ENCODE measurements at places on chromosomes 7 and 10. TPM values are rescaled to one million over a fixed set of nuclear protein-coding genes. Genes with fewer than 3 reads are reported as not detected.
A peak's percentile ranks its signal among the peaks of the same experiment; 100 is the strongest.

The ACSM6 gene
- total RNA-seq = not detected

The COL1A2 gene
- 2,739 TPM for total RNA-seq

The TMEM178B gene
- total RNA-seq = 0.31 TPM

The GRM3 gene
- not detected for total RNA-seq

- DNase-seq = no peak
Observed at GRCh38 chr7:88280801-88281200, 25.9 kb downstream of the STEAP4 start.

DNA sequence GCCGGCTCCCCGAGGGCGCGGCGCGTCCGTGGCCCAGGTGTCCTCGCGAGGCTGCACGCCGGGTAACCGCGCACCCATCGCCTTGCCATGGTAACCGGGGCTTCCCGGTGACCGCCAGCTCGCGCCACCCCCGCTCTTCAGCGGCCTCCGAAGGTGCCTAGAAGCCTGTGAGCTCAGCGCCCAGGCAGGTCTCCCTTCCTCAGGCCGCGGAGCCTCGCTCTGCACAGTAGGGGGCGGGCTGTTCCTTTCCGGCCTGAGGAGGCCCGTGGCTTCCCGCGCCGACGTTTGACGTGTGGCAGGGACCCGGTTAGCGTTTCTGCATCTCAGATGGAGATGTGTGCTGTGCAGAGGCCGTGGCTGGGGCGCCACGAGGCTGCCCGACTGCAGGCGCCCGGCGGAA is 117.1 kb downstream of the DYNC2I1 start:
- DNase-seq = peak; percentile 67

DNA sequence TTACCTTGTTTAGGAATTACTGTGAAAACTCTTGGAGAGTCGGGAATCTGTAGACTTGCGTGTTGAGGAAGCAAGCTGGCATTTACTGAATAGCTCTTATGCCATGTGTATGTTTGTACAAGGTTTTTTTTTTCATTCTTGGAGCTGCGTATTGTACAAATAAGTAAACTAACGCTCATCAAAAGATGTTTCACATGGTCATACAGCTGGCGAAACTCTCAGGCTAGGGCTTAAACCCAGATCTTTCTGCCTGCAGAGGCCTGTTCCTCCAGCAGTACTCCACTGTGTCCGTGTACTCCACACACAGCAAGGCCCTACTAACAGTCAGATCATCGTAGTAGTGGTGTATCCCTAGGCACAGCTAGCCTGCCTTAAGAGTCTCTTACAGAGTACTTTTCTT is 7.4 kb downstream of the EDRF1 start:
- no peak for DNase-seq

DNA sequence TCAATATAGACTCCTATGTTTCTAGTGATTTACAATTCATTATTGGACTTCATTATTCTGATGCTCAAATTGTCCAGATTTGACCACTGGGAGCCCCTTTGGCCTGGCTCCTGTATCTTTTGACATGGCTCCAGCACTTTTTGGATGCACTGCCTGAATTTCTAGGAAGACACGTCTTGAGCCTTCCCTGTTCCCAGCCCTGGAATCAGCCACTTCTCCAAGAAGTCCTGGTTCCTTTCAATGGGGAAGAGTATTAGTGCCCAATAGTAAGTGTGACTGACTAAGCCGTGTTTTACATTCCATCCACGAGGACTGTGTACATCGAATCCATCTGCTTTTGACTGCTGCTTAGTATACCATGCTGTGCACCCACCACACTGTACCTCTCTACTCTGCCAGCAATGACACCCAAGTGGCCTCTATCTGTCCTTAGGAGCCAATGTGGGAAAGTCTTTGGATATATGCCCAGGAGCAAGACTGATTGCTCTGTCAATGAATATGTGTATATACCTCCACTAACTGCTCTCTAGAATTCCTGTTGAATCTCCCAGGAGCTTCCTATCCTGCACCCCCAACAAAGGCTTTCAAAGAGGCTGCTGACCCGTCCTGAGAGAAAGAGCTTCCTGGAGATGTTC is 23.2 kb upstream of the NPFFR1 start:
- DNase-seq = no peak
